ENCODE measurements at places on chromosomes 12 and 14.

DNA sequence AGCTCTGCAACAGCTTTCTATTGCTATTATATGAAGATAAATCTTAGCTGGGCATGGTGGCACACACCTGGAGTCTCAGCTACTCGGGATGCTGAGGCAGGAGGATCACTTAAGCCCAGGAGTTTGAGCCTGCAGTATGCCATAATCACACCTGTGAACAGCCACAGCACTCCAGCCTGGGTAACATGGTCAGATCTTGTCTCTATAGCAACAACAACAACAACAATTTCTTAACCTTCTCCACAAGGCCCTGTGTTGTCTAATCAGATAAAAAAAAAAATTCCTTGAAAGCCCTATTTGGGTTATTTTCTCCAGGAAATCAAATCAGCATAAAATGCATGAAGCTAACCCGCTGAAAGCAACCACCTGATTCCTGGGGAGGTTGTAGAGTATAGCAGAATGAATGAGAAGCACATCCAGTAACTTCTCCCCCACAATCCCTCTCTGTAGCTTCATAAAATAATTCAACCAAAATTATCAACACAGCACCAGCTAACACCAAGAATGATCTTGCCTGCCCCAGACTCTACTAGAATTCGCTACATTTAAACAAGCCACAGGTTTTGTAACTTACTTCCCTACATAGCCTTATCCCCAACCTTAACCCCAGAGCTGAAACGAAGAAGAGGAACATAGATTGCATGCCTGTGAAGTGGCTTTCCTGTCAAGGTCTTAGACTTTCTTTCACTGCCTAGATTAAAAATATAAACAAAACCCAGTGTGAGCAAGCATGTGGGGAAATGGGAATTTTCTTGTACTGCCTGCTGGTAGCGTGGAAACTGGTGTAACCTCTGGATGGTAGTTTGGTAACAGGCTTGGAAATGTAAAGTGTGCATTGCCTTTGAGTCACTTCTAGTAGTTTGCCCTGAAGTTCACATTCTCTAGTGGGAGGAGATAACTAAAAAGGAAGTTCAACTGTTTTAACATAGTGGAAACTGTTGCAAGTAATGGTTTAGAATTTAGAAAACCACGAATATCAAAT lies 6.0 kb upstream of the STK38L start:
- no peak for DNase-seq

DNA sequence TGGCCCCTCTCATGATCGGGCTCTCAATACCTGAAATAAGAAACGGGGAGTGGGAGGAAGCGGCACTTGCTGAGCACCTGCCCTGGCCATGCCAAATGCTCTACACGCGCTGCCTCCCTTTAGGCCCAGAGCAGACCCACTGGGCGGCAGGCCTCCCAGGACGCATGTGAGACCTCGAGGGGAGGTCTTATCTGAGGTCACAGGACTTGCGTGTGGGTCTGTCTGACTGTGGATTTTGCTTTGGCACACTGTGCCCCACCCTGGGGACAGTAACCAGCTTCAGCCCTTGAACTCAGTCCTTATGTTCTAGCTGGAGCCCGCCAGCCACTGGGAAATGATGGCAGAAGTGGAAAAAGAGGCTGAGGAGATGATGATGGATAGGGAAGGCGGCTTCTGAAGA lies 91.8 kb downstream of the RBM19 start:
- no peak for DNase-seq

DNA sequence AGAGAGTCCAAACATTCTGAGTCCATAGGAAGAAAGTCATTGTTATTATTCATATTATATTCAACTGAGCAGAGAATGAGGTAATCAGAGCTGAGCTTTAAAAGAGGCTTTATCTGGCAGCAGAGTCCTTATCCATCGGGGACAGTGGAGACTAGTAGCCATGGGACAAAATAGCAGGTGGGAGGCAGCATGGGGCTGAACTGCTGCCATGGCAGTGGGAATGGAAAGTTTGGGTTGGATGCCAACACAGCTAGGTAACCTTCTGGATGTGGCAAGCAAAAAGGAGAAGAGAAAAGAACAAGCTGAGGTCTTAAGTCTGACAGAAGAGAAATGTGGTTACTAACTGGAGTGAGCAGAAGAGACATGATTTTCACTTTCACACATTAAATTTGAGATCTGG lies 71.0 kb upstream of the CDKN3 start:
- DNase-seq = no peak

DNA sequence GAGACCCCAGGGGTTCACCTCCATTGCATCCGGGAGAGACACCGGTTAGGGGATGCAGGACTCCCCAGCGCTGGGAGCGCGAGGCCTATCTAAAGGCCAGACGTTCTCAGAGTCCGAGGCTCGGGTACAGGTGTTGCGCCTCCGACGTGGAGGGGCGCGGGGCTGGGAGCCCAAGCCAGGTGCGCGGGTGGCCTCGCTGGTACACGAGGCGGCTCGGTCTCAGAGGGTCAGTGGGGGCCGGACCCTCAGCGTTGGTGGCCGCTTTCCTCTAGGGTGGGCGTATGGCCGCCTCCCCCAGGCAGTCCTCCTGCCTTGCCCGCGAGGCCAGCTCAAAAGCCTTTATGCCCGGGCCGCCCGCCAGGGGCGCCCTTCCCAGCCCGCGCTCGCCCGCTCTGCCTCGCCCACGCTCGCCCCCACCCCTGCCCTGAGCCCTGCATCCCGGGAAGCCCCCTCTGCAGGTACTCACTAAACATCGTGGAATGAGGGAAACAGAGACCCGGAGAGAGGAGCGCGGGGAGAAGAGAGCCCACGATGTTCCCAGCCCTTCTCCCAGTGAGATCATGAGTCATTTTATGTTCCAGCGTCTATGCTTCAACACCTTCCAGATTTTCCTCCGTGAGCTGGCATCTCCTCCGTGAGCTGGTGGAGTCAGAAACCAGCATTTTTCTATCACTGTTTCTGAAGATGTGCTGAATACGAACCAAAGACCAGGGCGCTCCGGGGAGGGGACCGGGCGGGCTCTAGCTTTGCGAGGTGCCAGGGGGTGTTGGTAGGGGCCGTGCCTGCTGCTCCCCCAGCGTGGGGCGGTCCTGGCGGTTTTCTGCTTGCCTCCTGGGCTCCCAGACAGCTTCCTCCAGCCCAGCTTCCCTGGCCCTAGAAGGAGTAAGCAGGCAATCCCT lies 73.8 kb downstream of the DIO3 start:
- no peak for DNase-seq

GRCh38 chr14:62453226-62453625 lies 592.0 kb downstream of the KCNH5 start:
- no peak for DNase-seq

- no peak for DNase-seq
Observed at GRCh38 chr14:86217523-86217922, 687.6 kb downstream of the FLRT2 start.

DNA sequence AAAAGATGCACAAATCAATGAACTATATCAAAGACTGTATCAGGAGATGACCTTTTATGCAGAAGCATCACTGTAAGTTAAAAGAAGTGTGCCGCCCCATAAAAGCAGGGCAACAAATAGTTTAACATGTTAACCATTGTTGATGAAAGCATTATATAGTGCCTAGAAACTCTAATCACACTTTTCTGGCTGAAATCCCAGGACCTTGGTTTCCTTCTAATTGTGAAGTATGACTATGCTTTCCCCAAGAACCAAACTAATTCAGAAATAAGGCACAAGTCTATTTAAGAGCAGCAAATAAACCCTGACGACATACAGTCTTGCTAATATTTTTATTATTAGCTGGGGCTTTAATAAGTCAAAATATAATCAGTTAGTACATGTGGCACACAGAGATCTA lies 21.7 kb downstream of the RACGAP1 start:
- DNase-seq = no peak

DNA sequence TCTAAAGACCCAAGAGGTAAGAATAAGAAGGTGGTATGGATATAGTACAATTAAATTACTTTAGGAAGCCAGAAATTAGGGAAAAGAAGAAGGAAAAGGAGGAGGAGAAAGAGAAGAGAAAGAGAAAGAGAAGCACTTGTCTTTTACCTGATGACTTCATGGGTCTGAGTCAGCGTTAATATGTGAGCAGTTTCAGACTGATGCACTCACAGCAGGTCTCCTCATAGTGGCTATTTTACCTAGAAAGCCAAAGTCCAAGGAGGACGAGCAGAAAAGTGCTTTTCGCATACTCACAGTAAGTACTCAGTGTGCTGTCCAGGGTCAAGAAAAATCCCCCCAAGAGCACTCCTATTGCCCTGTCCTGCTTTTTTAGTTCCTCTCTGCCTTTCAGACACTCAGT lies 222.1 kb downstream of the C12orf42 start:
- no peak for DNase-seq

- DNase-seq = no peak
Observed at GRCh38 chr12:5585178-5585577, 153.3 kb downstream of the NTF3 start.

- peak; percentile 54 for DNase-seq
Observed at GRCh38 chr12:77686760-77687159, 143.9 kb upstream of the NAV3 start.

DNA sequence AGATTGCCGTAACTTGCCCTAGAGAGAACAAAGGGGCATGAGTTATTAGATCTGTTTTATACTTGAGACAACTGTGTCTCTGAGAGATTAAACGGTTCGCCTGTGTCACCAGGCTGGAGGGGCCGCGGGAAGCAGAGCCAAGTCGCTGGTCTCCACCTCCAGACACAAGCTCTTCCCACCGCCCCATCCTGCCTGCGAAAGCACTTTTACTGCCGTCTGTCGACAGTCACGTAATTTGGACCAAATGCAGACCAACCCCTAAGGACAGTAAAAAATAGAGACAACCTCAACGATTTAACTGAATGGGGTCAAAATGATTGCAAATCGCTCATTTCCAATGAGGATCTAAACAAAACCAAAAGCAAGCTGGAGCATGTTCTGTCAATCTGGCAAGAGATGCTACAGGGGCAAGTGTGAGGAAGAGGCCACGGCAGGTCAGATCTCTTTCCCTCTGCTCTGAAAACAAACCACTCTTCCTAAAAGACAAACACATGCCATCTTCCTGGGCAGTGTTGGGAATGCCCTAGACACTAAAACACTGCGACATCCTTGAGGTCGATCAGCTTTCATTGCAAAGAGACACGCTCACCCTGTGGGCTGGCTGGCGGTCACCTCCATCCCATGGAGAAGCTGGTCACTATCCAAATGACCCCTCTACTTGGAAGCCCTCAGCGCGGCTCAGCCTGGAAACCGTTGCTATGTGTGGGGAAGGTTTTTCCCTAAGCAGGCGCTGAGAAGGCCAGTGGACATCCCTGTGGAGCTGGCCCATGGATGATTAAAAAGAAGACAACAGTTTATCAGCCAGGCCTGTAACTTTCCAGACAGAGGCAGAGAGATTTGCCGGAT lies 17.1 kb downstream of the GSC start:
- DNase-seq = no peak

DNA sequence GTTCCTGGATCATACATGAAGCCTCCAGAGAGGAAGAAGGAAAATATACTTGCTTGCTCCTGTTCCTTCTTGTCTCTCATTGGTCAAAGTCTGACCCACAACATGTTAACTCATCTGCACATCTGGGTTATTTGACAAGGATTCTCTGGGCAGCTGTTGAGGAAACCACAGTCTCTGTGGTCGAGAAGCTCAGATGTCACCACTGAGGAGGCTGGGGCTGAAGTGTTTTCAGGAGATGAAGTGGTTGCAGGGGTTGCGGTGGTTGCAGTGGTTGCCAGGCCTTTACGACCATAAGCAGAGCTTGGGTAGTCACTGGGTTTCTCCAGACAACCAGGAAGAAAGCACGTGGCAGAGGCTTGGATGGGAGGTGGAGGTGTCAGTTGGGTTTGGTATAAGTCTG lies 265.0 kb upstream of the LRIG3 start:
- no peak for DNase-seq

GRCh38 chr14:98101323-98101722 lies 1170.7 kb downstream of the BCL11B start:
- no peak for DNase-seq

DNA sequence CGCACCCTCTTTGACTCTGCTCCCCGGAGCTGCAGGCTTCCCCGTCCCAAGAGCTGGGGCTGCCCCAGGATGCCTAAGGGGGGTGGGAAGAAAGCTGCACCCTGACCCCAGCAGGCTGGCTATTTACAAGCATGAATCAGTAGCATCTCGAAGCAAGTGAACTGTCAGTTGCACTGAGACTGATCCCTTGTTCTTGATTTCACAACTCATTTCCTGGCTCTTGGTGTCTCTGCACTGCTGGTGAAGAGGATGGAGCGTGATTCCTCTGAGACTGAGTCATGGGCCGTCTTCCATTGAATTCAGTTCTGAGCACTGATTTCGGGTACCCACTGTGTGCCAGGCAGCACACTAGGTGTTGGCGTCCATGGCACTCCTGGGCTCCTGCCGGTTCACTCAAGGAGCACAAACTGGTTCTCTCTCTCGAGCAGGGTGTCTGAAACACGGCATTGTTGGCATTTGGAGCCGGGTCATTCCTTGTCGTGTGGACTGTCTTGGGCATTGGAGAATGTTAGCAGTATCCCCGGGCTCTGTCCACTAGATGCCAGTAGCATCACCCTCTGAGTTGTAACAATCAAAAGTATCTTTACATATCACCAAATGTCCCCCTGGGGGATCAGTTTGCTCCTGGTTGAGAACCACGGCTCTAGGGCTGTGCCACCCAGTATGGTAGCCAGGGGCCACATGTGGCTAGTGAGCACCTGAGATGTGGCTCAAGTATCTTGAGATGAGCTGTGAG lies 86.9 kb downstream of the RIN3 start:
- no peak for DNase-seq

- peak; percentile 45 for DNase-seq
Observed at GRCh38 chr12:50282721-50283228, 545 bp downstream of the LIMA1 start.

DNA sequence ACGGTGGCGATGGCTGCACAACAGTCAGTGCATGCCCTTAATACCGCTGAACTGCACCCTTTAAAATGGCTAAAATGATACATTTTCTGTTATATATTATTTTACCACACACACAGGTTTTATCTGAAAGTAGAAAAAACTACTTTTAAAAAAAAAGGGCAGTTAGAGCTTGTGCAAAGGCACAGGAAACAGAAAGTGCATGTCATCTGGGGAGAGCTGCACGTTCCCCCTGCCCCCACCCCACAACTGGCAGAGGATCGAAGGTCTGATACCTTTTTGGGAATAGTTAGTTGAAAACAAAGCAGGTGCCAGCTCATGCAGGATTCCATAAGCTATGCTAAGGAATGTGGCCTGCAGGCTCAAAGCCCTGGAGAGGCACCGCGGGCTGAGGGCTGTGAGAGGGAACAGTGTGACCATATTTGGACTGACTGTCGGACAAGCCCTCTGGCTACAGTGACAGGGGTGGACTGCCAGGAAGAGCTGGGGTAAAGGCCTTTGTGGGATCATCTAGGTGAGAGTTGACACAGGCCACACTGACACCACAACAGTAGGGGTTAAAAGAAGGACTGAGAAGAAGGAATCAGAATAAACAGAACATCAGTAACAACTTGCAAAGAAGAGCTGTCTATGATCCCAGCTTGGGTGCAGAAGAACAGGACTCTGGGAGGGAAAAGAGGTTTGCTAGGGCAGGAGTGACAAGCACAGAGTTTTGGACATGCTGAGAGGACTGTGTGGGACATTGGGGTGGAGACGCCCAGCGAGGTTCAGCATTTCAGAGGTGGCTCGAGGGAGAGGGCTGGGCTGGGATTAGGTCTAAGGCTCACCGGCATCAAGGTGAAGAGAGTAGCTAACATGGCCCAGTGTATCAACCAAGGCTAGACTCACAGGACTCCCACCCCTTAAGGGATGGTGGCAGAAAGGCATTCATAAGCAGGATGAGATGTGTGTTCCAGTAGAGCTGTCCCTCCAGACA lies 54.6 kb downstream of the ACTN1 start:
- no peak for DNase-seq

GRCh38 chr12:81257947-81258551 lies 180.2 kb downstream of the ACSS3 start:
- peak; percentile 90 for DNase-seq
